ENCODE measurements at places on chromosomes 12 and 14.
A peak's percentile ranks its signal among the peaks of the same experiment; 100 is the strongest.

DNA sequence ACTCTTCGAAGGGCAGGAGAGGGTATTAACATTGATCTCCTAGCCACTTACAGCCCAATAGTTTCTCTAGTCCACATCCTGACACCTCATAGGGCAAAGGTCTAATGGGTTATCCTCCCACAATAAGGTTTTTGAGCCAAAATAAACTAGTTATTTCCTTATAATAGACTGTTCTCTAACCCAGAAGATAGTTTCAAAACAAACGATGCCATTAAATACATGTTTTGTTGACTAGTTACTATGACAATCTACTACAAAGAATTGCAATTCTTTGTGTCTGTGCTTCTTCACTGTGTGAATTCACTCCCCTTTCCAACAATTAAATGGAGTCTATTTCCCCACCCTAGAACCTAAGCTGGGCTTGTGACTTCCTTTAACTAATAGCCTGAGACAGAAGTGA, 6.4 kb upstream of the ACTR10 start:
- DNase-seq = no peak

GRCh38 chr14:81122326-81122725, 98.4 kb downstream of the GTF2A1 start:
- no peak for DNase-seq

DNA sequence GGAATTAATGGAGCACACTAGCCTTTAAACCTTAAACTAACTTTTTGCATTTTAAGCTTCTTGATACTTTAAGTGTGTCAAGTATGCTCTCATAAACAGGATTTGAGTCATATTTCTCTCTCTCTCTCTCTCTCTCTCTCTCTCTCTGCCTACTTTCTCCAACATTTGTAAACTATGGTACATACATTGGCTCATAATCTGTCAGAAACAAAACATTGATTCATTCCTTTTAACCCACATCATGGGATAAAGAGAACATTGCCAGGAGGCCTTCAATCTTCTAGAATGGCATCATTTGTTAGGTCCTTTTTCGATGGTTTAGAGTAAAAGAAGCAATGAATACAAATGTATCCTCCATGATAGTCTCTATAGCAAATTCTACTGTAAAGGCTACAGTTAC, 81.6 kb upstream of the RERGL start:
- peak; percentile 90 for DNase-seq

- peak; percentile 9 for DNase-seq
These were observed 185.0 kb downstream of the DPF3 start for GRCh38 chr14:72708708-72709475.

DNA sequence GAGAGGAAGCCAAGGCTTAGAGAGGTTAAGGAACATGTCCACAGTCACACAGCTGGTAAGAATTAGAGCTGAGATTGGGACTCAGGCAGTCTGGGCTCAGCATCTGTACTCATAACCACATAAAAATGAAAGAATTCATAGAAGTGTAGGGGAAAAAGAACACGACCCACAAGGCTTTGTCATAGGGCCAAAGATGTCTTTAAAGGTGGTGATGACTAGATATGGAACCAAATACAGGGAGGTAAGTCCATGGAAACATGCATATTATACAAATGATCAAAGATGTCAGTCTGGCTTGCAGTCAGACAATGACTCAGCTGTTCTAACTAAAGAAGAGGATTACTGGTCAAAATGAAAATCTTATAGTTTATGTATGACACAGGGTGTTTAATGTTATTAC, 7.2 kb upstream of the SSPN start:
- DNase-seq = peak; percentile 74

- peak; percentile 12 for DNase-seq
These were observed 48.8 kb downstream of the LRCOL1 start for GRCh38 chr12:132561427-132562156.

GRCh38 chr12:28177905-28178304, 12.4 kb upstream of the CCDC91 start:
- DNase-seq = no peak

DNA sequence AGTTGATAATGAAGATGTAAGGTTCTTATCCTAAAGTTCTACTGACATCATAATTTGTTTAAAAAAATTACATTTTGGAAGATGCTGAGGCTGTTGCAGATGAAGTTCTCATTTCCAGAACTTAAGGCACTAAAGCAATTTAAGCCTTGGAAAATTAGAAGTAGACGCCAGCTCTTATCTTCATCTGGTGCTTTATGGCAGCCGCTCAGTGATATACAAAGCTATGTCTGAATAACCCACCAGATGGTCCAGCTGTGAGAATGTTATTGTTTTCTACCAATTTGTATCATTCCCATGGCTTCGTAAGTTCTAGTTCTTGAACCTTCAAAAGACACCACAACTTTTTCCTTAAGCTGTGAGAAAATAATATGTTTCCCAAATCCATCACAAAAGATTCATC, 212.1 kb upstream of the ARID2 start:
- no peak for DNase-seq

DNA sequence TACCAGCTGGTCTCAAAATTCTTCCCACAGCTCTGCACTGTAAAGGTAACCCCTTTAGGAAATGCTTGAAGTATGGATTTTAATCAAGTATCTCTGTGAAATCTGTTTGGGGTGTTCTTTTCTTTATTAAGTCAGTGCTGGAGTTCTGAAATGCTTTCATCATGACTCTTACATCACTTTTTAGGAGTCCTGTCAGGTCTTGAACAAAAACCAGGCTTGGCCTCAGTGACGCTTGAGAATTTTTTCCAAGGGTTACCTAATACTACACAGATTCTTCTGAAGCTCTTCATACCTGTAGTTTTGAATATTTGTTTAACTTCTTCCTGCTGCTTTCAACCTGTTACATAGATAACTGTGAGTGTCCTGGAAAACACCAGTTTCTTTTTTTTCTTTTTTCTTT, 47.0 kb upstream of the KCNH3 start:
- peak; percentile 84 for DNase-seq

GRCh38 chr12:105485321-105485910, 154.9 kb downstream of the C12orf75 start:
- no peak for DNase-seq

Data from mammary epithelial cell (primary cell).